ENCODE measurements at places on chromosomes 12 and 14. TPM values are rescaled to one million over a fixed set of nuclear protein-coding genes. Genes with fewer than 3 reads are reported as not detected.

Gene NOVA1
- under 0.01 TPM for total RNA-seq

Gene IAPP
- total RNA-seq, result not detected

Gene GPR162
- 2.1 TPM for total RNA-seq

Gene SPX
- total RNA-seq, result 1.9 TPM

Gene KERA
- not detected for total RNA-seq

Gene NTN4
- 2.1 TPM for total RNA-seq

Gene MIPOL1
- total RNA-seq, result 16.0 TPM

Gene PIANP
- 0.30 TPM for total RNA-seq

Gene RNASE1
- total RNA-seq, result 0.30 TPM

Gene C12orf54
- not detected for total RNA-seq

Gene GYS2
- total RNA-seq, result not detected

Gene OAS2
- total RNA-seq, result 0.30 TPM

Gene TSPAN19
- not detected for total RNA-seq

Gene CDH24
- total RNA-seq, result 9.7 TPM

Gene TIMM9
- total RNA-seq, result 16.6 TPM

Gene PTGDR
- not detected for total RNA-seq

Gene RTL1
- total RNA-seq, result under 0.01 TPM

Gene OR6C2
- not detected for total RNA-seq

Gene CACNA1C
- 2.5 TPM for total RNA-seq

Gene DAO
- total RNA-seq, result not detected

Gene LRTM2
- not detected for total RNA-seq

Gene TEX22
- 0.30 TPM for total RNA-seq

Gene KRT73
- total RNA-seq, result not detected

Gene A2ML1
- not detected for total RNA-seq

Gene TAS2R9
- total RNA-seq, result 0.30 TPM

Gene PAPOLA
- 91.5 TPM for total RNA-seq

Gene ABCC9
- 6.8 TPM for total RNA-seq

Gene NGB
- not detected for total RNA-seq

Gene SYNJ2BP
- 19.2 TPM for total RNA-seq

Gene RHEBL1
- 0.30 TPM for total RNA-seq
